Kidney capillary endothelial cell (primary cell): ENCODE measurements at places on chromosomes 5 and 9.

DNA sequence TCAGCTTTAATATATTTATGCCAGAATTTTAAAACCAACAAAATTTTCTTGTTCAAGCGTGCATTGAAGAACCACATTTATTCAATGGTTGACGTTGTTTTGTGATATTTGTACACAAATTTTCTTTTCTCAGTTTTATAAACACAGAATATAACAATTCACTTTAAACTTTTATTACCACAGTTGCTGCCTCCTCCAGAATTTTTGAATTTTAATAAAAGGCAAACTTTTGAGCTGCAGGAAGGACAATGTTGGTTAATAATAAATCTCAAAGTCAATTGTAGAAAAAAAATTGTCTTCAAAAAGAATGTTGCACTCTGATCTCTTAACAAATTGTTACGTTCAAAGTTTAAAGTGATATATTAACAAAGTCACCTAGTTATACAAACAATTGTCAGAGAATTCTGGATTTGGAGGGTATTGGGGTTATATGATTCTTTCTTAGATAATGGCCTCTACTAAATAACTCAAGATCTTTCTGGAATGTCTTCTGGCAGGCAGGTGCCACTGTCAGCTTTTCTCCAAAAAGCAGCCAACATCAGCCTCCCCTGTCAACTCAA, 60.5 kb downstream of the BAAT start:
- no peak for DNase-seq

- no peak for DNase-seq
These were observed 98.4 kb downstream of the FNBP1 start for GRCh38 chr9:129944506-129945116.

DNA sequence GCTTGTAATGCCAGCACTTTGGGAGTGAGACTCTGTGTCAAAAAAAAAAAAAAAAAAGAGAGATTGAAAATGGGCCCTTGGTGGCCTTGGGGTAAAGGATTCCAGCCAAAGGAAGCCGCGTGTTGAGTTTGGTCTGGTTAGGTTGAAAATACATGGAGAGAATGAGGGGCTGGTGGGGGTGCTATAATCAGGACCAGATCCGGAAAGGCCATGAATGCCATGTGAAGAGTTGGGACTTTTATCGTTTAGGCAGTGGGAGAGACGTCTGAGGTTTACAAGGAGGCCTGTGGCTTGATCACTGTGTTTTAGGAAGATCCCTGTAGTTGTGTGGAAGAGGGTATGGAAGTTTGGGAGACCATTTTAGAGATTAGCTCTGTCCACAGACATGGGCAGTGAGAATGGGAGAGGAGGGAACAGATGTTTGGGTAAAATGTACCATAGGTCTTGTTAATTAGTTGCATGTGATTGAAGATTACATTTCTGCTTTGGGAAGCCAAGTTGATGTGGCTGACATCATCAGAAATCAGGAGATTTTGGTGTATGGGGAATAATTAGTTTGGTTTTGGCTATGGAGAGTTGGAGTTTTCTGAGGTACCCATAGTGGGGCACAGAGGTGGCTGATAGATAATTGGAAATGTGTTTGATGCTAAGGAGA, 3.5 kb downstream of the MSANTD3 start:
- DNase-seq: no peak

DNA sequence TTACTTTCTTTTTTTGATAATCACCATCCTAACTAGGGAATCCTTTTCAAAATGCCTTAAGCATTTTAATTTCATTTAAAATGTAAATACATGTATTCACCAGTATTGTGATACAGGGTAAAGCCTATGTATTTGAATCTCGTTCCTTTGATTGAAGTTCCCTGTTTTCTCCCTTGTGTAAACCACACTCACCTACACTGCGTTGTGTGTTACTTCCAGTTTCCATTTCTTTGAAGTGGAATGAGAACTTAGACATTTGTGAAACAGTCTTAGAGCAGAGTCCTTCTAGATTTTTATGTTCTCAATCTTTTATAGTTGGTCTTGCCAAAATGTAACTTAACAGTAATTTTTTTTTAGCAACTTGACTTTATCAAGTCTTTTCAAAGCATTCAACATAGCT, 101.4 kb downstream of the ZNF462 start:
- no peak for DNase-seq

DNA sequence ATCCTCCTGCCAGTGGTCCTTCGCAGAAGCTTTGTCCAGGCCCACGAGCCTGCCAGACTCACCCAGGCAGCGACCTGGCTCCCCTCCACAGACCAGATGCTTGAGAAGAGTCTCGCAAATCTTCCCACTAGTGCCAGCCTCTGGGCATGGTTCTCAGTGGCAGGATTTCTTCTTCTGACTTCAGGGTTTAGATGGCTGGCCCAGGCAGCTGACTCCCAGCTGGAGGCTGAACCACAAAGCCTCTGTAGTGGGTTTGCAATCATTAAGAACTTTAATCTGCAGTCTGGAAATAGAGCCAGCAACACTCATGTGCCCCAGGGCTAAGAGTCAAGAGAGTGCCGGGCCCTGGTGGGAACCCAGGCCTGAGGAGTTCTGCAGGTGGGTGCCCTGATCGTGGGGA, 90.6 kb upstream of the ICE1 start:
- no peak for DNase-seq

GRCh38 chr9:127194881-127195713, 69.5 kb upstream of the GARNL3 start:
- peak; percentile 17 for DNase-seq

- no peak for DNase-seq
These were observed 461.4 kb upstream of the ST8SIA4 start for GRCh38 chr5:101364469-101364868.

DNA sequence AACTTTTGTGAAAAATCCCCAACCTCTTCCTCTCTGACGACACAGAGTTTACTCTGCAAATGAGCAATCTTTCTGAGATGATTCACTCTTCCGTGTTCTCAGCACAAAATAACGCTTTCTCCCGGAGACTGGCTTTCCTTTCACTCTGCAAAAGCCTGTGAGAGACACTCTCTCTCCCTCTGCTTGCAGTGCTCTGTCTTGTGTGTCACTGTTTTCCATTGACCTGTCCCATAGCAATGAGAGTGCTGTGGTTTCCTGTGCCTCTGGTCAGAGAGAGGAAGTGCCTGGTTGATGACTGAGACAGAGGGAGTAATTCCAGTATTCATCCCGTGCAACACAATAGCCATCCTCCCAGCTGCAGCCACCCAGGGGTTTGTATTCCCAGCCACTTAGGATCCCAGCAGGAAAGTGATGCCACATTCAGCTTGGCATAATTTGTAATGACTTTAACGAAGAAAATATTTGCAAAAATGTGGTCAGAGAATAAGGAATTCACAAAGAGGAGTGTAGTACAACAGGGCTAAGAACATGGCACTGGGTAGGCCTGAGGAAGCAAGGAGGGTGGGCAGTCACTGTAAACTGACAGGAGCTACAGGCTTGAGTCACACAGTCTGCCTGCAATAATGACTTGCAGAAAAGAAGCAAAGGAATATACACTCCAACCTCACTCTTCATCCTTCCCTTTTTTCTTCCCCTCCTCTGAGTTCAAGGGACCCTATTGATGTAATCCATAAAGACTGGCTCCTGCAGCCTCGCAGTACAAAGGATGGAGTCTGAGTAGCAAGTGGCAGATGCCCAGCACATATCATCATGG, 463.5 kb upstream of the RGMB start:
- peak; percentile 100 for DNase-seq

GRCh38 chr5:39447059-39447458, 22.3 kb upstream of the DAB2 start:
- DNase-seq: no peak

- no peak for DNase-seq
These were observed 70.0 kb downstream of the LMNB1 start for GRCh38 chr5:126846744-126847455.

- no peak for DNase-seq
These were observed 198.8 kb downstream of the SMARCA2 start for GRCh38 chr9:2213830-2214468.

DNA sequence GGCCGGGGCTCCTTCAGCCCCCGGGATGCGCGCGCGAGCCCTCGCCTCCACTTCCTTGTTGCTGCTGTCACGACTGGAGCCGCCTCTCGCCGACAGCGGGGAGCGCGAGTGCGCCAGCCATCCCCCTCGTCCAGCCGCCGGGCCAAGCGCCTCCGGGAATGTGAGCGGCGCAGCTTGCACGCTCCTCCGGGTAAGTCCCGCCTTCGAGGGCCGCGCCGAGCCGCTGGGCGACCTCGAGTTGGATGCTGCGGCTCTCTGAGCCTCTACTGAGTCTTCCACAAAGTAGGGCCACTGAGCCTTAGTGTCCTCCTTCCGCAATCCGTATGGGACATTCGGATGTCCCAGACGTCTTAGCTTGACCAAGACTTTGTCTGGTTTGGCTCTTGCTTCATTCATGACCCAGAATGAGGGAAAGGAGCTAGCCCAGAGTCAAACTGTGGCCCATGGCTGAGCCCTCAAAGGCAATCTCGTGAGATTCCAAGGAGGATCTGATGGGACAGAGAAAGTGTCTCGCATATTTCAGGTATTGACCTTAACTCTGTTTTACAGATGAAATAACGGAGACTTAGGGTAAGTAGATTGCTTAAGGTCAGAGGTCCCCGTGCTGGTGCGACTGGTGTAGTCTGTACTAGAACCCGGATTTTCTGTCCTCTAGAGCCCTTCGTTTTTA, 586 bp downstream of the HMGXB3 start:
- no peak for DNase-seq

DNA sequence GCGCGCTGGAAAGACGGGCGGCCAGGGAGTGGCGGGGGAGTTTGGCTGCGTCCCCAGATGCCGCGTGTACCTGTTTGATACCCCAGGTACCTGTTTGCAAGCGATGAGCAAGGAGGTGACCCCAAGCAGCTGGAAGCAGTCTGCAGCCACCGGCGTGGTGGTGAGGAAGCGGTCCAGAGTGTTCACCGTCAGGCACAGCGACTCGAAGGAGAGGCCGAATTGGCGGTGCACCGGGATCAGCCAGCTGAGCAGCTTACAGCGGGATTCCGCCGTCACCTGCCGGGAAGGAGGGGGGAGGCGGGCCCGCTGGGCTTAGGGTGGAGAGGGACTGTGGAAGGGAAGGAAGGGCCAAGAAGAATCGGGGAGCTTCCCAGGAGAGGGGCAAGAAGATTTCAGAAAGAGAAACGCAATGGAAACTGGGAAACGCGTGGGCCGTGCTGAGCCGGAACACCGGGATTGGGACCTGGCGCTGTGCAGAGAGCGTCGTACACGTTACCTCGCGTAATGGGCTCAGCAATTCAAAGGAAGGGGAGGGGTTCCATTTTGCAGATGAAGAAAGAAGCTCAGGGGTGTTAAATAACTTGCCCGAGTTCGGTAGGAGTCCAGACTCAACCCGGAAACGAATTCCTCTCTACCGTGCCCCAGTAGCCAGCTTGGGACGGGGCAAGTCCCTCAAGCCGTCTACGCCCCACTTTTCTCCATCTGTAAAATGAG, 980 bp downstream of the CCNO start:
- no peak for DNase-seq

- DNase-seq: no peak
These were observed 323.4 kb downstream of the TMEM161B start for GRCh38 chr5:87945286-87945650.

GRCh38 chr9:71857159-71857558, 53.8 kb downstream of the ABHD17B start:
- no peak for DNase-seq
